Caco-2 (cell line): ENCODE measurements at places on chromosomes 3 and 15.

- DNase-seq: no peak
Observed at GRCh38 chr3:57094575-57094974, 34.1 kb downstream of the SPATA12 start.

GRCh38 chr15:28096670-28097431 lies 2.3 kb downstream of the OCA2 start:
- no peak for DNase-seq

DNA sequence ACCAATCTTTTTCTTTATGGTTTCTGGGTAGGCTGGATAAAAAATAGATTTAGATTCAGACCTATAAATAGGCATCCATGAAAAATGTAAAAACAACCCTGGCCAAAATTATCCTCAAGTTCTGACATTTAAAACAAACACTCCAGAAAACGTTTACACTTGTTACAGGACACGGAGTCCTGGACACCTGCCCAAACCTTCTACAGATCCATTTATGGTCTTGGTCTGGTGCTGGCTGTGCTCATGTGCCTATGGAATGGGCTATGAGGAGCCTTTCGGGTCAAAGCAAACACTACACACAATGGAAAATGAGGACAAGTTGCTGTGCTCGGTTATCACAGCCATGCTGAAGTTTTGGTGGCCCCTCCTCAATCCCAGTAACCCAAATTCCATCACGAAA lies 108.1 kb downstream of the PDZRN3 start:
- DNase-seq: no peak

- no peak for DNase-seq
Observed at GRCh38 chr15:72272997-72273352, 621 bp upstream of the PARP6 start.

- DNase-seq: no peak
Observed at GRCh38 chr3:13455644-13456043, 24.5 kb upstream of the HDAC11 start.

GRCh38 chr3:192042116-192042515 lies 581.2 kb downstream of the PYDC2 start:
- no peak for DNase-seq

GRCh38 chr3:102378216-102378615 lies 56.6 kb upstream of the ZPLD1 start:
- DNase-seq: no peak

DNA sequence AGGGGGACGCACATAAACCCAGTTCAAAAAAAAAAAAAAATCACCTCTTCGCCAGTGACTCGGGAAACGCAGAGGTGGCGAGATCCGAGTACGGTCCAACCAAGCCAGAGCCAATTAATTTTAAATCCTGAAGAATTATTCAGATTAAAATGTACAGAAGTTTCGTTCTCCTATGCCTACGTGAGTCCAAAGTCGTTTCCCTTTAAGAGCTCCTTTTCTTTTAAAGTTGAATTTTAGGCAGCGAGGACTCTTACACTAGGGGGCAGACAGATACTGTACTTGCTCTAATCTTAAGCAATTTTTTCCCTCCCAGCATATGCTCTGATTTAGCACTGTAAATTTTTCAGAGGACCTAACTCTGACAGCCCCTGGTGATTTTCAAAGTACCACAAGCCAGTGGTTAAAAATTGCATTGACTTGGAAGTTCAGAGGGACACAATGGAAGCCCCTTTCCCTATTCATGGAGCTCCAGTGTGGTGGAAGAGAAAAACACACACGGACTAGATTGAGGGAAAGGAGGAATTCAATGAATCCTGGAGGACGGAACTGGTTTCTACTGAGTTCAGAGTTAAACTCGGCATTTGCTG lies 3.3 kb upstream of the NR2F2 start:
- DNase-seq: no peak

DNA sequence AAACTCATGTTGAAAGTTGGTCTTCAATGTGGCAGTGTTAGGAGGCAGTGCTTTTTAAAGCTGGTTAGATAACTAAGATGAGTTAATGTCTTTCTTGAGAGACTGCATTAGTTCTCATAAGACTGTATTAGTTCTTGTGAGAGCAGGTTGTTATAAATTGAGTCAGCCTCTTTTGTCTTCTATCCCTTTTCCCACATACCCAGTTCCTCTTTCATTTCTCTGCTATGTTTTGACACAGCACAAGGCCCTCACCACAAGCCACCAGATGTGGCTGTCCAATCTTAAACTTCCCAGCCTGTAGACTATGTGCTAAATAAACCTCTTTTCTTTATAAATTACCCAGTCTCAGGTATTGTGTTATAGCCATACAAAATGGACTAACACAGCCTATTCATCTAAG lies 94.6 kb upstream of the SNTN start:
- no peak for DNase-seq

GRCh38 chr15:41967506-41968206 lies 4.7 kb downstream of the EHD4 start:
- no peak for DNase-seq

GRCh38 chr15:95840004-95840403 lies 490.5 kb upstream of the NR2F2 start:
- no peak for DNase-seq

- DNase-seq: no peak
Observed at GRCh38 chr15:67358812-67359211, 104.2 kb downstream of the IQCH start.

- DNase-seq: no peak
Observed at GRCh38 chr3:4693620-4694019, 200.5 kb downstream of the ITPR1 start.

DNA sequence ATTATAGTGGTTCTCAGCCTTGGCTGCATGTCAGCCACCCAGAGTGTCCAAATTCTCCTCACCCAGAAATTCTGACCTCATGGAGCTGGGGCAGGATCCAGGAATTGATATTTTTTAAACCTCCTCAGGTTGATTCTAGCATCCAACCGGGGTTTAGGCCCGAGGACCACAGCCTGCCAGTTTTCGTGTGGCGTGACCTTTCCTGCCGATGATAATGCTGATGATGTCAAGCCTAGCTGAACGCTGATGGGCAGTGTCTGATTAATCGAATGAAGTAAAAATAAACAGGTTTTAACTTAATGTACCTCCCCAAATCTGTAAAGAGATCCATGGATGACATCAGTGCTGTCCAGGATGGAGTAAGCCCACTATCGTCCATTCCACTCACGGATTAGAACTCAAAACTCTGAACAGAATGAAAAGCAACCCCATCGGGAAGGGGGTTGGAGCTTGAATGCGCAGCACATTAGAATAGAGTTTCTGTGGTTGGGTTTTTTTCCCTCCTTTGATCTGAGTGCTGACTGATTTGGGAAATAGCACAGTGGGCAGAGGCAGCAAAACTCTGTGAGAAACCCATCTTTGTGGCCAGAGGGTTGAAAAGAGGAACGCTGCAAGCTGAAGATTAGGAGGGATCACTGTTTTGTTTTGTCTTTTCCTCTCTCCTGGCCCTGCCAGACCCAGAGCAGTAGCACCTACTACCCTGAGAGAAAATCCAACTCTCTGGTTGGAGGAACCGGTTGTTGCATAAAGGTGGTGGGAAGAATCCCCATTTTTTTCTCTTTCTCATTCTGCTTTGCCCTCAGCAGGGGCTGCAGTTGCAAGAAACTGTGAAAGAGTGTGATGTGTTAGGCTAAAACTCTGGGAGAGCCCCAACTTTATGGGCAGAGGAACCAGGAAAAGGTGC lies 153.9 kb downstream of the APBA2 start:
- no peak for DNase-seq

DNA sequence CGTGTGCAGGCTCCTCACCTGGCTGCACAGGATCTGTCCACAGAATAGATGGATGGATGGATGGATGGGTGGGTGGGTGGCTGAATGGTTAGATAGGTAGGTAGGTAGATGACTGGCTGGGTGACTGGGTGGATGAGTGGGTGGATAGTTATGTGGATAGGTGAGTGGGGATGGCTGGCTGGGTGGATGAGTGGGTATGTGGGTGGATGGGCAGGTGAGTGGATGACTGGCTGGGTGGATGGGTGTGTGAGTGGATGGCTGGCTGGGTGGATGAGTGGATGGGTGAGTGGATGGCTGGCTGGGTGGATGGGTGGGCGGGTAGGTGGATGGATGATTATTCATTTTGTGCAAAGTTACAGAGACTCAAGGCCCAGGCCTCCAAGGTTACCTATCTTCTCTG lies 172.9 kb upstream of the CTDSPL start:
- DNase-seq: no peak

DNA sequence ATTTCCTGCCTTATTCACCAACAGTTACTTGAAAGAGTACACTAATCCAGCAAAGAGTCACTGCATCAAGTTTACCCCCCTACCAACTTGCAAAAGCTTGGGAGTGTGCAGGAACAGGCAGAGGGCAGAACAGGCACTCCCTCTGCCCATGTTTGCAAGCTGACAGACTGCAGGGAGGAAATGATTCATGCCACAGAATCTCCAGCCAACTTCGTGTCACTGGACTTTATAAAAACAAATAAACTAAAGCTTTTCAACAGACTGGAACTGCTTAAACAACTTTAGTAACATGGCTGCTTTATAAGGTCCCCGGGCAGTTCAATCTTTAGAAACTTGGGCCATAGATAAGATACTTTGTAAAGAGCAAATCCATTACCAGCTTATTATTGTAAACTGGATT lies 129.5 kb downstream of the THRB start:
- DNase-seq: peak; percentile 15

GRCh38 chr15:94509259-94509658 lies 277.9 kb downstream of the MCTP2 start:
- no peak for DNase-seq

DNA sequence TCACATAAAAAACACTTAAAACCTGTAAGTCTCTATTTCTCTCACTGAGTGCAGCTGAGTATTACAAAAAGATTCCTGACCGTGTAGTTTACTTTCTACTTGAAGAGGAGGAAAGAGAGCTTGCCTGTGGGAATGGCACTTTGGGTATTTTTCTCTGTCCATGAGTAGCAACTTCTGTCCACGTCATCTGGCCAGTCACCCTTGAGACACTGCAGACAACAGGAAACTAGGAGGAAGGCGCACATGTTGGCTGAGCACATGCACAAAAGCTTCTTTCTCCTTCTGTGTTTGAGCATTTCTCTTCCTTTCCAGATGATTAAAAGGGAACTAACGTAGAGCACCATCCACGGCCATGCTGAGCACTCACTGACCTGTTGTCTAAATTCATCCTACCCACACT lies 19.7 kb downstream of the STARD5 start:
- DNase-seq: no peak

DNA sequence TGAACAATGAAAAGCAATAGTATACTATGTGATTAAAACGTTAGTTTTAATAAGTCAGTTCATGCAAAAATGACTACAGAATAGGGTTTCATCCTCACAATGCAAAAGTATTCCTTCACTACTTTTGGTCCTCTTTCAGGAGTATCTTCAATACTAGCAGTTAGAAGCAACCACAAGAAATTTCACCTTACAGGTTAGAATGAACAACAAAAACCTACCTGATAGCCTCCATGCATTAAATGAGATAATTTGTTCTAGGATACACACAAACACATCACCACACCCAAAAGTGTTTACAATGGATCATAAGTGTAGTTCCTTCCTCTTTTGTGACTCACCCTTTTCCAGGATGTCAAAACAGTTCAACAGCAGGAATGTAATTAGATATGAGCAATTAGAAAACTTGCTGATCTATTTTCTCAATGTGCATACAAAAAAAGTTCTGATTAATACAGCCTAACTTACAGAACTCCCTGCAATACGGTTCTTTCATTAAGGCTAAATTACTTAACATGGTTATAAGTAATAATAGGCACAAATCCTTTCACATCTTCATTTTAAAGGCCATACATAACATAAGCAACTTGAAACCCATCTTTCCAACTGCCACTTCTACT lies 21.6 kb downstream of the UACA start:
- DNase-seq: no peak

DNA sequence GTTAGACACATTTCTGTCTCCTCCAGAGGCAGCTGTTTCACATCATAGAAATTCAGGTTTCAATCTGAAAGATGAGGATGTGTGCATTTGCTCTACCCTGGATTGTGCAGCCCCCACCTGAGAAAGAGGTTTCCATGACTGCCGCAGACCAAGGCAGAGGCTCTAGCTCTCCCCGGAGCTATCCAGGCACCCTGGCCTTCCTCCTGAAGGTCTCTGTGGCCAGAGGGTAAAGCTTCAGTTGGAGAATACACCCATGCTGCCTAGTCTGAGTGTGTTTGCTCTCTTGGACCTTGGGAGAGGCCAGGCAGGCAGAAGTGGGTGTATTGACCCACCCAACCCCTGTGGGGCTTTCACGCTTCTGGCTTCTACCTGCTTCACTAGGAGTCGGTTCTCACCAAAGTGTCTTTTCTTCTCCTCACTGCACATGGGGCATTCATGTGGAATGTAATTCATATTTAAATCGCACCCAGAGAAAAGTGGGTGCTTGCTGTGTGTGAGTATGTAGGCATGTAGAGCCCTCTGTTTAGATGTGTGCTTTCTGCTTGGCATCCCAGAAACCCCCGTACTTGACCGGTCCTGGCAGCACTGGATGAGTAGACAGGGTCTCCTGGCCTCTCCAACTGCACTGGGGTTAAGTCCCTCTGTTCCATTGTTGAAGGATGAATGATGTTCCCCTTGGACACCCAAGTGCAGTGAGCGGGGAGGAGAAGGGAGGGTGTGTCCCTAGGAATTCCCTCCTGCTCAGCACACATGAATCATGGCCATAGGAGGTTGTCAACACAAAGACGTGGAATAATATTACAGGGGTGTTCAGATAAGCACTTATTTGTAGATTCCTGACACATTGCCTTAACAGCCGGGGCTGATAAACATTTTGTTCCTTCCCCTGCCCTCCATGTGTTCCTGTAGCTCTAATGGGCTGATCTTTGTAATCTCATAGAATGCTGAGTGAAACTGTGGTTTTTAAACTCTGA lies 20.3 kb upstream of the RAB6B start:
- DNase-seq: no peak

DNA sequence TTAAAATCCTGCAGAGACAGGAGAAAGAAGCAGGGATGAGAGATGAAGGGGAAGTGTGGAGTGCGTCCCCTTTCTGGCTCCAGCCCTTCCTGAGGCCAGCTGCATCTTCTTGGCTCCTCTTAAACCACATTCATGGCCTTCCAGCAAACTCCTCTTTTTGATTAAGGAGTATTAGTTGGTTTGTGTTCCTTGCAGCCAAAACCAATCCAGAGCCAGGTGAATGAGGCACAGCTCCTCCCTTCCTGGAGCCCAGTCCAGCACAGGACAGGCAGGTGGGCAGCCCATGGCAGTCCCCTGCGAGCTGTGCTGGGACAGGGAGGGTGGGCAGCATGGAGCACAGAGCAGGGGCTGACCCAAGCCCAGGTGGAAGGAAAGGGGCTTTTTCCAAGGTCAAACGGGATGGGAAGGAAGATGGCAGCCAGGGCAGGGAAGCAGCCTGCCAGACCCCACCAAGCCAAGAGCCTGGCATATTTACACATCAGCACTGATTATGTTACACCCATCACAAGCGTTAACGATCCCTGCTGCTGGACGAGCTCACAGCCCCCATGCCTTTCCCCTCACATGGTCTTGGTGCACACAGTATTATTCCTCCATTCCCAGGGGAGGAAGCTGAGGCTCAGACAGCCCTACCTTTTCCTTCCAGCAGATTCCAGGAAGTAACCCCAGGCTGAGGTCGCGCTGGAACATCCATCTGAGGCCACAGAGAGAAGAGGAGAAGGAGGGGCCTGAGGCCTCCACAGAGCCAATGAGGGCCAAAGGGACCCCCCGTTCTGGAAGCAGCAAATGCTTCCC lies 175.6 kb downstream of the SMAD6 start:
- DNase-seq: no peak
